Activated naive CD4-positive, alpha-beta T cell treated with anti-CD3 and anti-CD28 coated beads for 36 hours (primary cell): ENCODE measurements at places on chromosomes 7 and 10.

- no peak for DNase-seq
These were observed 30.9 kb upstream of the STEAP4 start for GRCh38 chr7:88337572-88337971.

- DNase-seq: no peak
These were observed 92.9 kb downstream of the ZNF467 start for GRCh38 chr7:149680331-149681025.

DNA sequence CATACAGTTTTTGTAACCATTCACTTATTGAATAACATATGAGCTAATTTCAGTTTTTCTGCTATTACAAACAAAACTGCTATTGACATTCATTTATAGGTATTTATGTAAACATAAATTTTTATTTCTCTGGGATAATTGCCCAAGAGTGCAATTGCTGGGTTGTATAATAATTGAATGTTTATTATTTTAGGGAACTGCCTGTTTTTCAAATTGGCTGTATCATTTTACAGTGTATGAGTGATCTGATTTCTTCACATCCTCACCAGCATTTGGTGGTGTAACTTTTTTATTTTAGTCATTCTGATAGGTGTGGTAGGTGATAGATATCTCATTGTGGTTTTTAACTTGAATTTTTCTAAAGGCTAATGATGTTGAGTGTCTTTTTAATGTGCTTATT is 26.4 kb downstream of the KIF11 start:
- DNase-seq: no peak

- DNase-seq: no peak
These were observed 480.5 kb downstream of the PHTF2 start for GRCh38 chr7:78279032-78279431.

DNA sequence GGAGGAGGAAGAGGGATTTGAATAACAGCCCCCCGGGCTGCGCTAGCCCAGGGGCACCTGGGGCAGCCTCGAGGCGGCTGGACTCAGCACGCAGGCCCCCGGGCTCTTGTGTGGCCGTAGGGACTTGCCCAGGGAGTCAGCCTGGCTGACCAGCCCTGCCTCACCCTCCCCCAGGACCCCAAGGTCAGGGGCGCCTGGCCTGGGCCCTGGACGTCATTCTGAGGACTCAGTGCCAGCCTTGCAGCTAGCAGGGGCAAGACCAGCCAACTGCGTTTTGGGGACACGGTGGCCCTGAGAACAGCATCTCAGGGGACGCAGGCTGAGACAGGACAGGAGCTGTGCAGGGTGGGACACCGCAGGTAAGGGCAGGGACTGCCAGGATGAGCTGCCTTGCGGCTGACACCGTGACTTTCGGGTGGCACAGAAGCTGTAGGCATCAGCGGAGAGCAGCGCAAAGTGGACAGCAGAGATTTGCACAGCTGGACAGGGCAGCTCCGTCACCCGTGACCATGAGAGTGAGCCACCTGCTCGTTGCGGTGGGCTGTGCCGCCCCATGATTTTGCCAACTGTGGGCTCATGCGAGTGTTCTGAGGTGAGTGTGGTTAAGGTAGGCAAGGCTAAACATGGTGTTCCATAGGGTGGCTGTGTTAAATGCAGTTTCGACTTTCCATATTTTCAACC is 48.1 kb upstream of the UBE3C start:
- DNase-seq: no peak

DNA sequence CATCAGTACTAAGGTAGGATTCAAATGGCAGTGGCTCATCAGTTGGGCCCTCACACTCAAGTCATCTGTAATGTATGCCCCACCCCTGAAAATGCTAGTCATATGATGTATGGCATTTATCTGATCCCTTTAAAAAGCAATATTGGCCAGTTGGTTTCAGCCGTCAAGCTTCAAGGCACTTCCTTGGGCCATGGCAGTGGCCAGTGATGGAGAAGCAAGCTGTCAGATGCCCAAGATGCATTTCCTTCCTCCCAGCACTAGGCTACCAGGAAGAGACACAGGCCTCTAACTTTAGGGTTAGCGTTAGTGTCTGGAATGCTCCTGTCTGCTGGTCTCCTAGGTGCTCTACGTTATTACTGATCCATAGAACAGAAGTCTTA is 64.1 kb downstream of the PIK3AP1 start:
- DNase-seq: no peak
